Effector memory CD4-positive, alpha-beta T cell (primary cell): ENCODE measurements at places on chromosomes 7 and 10.

GRCh38 chr10:57867241-57867640, 400.5 kb downstream of the IPMK start:
- no peak for DNase-seq

DNA sequence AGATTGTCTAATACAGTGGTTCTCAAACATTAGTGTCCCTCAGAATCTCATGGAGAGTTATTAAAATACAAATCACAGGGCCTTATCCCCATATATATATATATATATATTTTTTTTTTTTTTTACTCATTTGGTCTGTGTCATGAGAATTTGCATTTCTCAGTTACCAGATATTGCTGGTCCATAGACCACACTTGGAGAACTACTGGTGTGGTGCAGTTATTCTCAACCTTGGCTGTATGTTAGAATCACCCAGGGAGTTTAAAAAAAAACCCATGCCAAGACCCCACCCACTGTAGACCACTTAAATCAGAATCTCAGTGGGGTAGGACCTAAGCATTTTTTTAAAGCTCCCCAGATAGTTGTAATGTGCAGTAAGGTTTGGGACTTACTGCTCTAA, 179.9 kb downstream of the AUTS2 start:
- no peak for DNase-seq

- DNase-seq: no peak
Measured at GRCh38 chr7:90720984-90721760, 125.1 kb downstream of the CDK14 start.

GRCh38 chr7:131803816-131804215, 247.4 kb upstream of the PODXL start:
- no peak for DNase-seq

GRCh38 chr7:51246258-51247245, 70.1 kb downstream of the COBL start:
- DNase-seq: no peak

- DNase-seq: no peak
Measured at GRCh38 chr10:71842856-71843686, 8.0 kb downstream of the PSAP start.
